ENCODE measurements at places on chromosomes 6 and 20. TPM values are rescaled to one million over a fixed set of nuclear protein-coding genes. Genes with fewer than 3 reads are reported as not detected.
A peak's percentile ranks its signal among the peaks of the same experiment; 100 is the strongest.

DNA sequence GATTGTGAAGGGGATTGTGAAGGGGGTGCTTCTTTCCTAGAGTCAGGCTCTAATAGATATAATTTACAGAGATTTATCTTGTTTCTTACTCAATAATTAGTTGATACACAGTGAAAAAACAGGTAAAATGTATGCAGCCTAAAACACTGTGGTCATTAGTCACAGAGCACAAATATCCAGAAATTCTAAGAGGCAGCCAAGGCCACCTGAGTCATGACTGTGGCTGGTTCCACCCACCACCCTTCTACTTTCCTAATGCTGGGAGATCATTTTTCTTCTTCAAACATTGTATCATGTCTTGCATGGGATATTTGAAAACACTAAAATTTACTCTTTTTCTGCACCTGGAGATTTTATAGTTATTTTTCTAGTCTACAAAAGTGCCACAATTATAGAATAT is 181.6 kb downstream of the OTOR start:
- no peak overlapping the region for H3K27ac ChIP-seq
- DNase-seq, result no peak
- no peaks in the 10 kb centered on the region for H3K4me1 ChIP-seq
- no peak overlapping the region for H3K4me3 ChIP-seq
- H3K36me3 ChIP-seq, result no peaks in the 10 kb centered on the region

DNA sequence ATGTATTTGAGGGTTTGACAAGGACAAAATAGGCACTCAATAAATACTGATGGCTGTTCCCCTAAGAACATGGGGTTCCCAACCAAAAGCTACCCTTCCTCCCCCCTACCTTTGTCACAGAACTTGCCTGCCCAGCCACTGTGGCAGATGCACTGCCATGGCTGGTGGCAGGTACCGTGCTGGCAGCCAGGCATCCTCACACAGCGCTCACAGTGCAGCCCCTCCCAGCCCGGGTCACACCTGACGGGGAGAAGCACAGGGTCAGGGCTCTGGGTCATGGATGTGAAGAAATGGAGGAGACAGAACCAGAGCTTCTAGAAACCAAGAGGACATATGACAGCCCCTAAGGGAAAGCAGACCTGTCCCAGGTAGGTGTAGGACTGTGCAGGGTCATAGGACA is 2.5 kb downstream of the DLK2 start:
- peaks cover 10% of the 10 kb centered on the region for H3K27me3 ChIP-seq
- H3K4me3 ChIP-seq, result no peak overlapping the region
- H3K36me3 ChIP-seq, result peaks cover 41% of the 10 kb centered on the region
- no peak for DNase-seq
- peaks cover 22% of the 10 kb centered on the region for H3K4me1 ChIP-seq

- no peak overlapping the region for H3K27ac ChIP-seq
- H3K36me3 ChIP-seq, result no peaks in the 10 kb centered on the region
- H3K4me3 ChIP-seq, result no peak overlapping the region
Observed at GRCh38 chr20:2631228-2631627, 21.2 kb upstream of the NOP56 start.

DNA sequence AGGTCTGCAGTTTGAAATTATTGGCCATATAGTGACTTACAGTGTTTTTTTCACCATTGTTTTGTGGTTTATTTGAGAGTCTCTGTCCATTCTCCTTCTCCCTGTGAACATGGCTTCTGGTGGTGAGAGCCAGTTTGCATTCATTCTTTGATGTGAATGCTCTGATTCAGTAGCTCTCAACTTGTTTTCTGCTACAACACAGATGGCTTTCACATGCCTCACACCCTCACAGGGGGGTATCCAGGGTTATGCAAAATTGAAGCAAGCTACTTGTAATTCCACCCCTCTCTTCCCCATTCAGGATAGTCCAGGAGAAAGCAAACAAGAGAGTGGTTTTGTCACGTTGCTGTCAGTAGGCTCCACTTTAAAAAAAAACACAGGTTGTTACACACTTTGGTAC is 55.6 kb downstream of the SLX4IP start:
- DNase-seq, result peak; percentile 91
- no peaks in the 10 kb centered on the region for H3K27me3 ChIP-seq
- no peak overlapping the region for H3K4me3 ChIP-seq
- no peaks in the 10 kb centered on the region for H3K36me3 ChIP-seq

- DNase-seq, result no peak
- H3K27ac ChIP-seq, result no peak overlapping the region
- no peaks in the 10 kb centered on the region for H3K4me1 ChIP-seq
- H3K4me3 ChIP-seq, result no peak overlapping the region
- no peaks in the 10 kb centered on the region for H3K27me3 ChIP-seq
Observed at GRCh38 chr6:43811733-43812099, 41.7 kb downstream of the VEGFA start.

DNA sequence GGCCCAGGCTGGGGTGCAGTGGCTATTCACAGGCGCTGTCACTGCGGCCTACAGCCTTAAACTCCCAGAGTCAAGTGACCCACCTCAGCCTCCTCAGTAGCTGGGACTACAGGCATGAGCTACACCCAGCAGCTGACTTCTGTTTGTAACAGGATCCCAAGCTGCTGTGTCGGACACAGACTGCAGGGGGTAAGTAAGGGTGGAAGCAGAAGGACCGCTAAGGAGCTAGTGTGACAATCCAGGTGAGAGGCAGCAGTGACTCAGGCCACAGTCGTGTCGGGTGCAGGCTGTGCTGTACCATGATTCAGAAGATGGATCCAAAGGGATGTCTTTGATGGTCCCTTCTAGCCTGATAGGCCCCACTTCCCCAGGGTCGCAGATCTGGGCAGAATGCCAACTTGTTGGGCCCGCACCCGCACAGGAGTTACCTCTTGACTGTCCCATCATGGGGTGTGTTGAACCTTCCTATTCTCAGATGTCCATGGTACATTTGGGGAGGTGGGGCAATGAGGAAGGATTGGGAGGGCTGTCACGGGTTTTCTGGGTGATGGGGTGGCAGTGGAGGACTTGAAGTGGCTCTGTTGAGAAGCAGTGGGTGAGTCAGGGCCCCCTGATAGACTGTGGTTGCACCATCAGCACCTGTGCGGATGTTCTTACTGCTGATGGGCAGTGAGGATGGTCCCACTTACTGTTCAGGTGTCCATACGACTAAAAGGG is 25.3 kb downstream of the AAR2 start:
- H3K4me3 ChIP-seq, result no peak overlapping the region
- peaks cover 16% of the 10 kb centered on the region for H3K36me3 ChIP-seq
- no peak overlapping the region for H3K27ac ChIP-seq
- no peak for DNase-seq
- no peaks in the 10 kb centered on the region for H3K27me3 ChIP-seq

DNA sequence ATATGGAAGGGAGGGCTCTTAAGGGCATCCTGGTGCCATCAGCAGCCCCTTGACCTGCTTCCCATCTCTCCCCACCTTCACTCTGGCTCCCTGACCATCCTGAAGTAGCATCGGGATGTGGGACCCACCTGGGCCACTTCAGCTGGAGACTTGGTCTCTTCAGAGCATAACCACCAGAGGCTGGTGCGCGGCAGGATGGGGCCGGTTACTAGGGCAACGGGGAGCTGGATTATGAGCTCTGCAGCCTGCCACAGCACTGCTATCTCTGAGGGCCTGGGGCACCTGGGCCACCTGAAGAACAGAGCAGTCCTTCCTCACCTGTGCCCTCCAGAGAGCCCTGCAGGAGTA is 79.7 kb downstream of the SYNJ2 start:
- DNase-seq, result no peak
- no peaks in the 10 kb centered on the region for H3K27me3 ChIP-seq
- no peak overlapping the region for H3K27ac ChIP-seq
- peaks cover 31% of the 10 kb centered on the region for H3K4me1 ChIP-seq
- H3K4me3 ChIP-seq, result no peak overlapping the region
- H3K36me3 ChIP-seq, result peaks cover 20% of the 10 kb centered on the region

DNA sequence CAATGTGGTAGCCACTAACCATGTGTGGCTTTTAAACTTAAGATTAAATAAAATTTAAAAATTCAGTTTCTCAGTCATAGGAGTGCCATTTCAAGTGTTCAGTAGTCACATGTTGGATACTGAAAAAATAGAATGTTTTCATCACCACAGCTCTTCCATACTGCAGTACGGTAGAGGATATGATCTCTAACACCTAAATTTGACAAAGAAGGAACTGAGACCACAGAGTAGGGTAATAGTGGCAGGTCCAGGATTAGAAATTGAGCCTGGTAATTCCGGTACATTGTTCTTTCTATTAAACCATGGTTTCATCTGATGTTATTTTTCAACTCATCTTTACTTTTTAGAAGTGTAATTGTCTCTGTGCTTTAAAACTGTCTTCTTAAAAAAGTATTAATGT is 104.0 kb downstream of the CD2AP start:
- peaks cover 3% of the 10 kb centered on the region for H3K36me3 ChIP-seq
- H3K27ac ChIP-seq, result no peak overlapping the region
- H3K27me3 ChIP-seq, result no peaks in the 10 kb centered on the region
- no peak overlapping the region for H3K4me3 ChIP-seq

DNA sequence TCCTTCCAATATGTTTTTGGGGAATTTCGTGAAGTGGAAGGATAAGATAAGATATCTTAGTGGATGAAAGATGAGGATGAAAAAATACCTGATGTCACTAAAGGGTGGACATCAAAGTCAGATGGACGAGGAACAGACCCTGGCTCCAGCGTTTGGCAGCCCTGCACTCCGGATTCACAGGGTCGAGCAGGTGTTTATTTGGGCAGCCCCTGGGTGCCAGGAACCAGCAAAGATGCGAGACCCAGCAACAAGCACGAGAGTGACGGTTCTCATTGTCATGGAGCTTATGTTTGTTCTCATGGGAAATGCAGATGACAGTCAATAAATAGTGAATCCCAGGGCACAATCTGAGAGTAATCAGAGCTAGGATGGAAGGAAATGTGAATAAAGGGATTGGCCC is 131.1 kb downstream of the PHACTR3 start:
- no peaks in the 10 kb centered on the region for H3K27me3 ChIP-seq
- no peak overlapping the region for H3K4me3 ChIP-seq
- DNase-seq, result no peak
- peaks cover 4% of the 10 kb centered on the region for H3K36me3 ChIP-seq
- peaks cover 15% of the 10 kb centered on the region for H3K4me1 ChIP-seq
- no peak overlapping the region for H3K27ac ChIP-seq

The FOXS1 gene
- 5.4 TPM for polyA plus RNA-seq

- H3K27me3 ChIP-seq, result no peaks in the 10 kb centered on the region
- H3K4me1 ChIP-seq, result peaks cover 3% of the 10 kb centered on the region
- no peak for DNase-seq
- no peak overlapping the region for H3K4me3 ChIP-seq
- no peak overlapping the region for H3K27ac ChIP-seq
Observed at GRCh38 chr6:142378138-142378875, 76.5 kb downstream of the ADGRG6 start.

GRCh38 chr20:64277571-64278316 is 22.2 kb downstream of the PCMTD2 start:
- no peak overlapping the region for H3K4me3 ChIP-seq
- peaks cover 3% of the 10 kb centered on the region for H3K36me3 ChIP-seq
- no peaks in the 10 kb centered on the region for H3K27me3 ChIP-seq
- peaks cover 3% of the 10 kb centered on the region for H3K4me1 ChIP-seq
- no peak overlapping the region for H3K27ac ChIP-seq

The KCNK5 gene
- 0.73 TPM for polyA plus RNA-seq

DNA sequence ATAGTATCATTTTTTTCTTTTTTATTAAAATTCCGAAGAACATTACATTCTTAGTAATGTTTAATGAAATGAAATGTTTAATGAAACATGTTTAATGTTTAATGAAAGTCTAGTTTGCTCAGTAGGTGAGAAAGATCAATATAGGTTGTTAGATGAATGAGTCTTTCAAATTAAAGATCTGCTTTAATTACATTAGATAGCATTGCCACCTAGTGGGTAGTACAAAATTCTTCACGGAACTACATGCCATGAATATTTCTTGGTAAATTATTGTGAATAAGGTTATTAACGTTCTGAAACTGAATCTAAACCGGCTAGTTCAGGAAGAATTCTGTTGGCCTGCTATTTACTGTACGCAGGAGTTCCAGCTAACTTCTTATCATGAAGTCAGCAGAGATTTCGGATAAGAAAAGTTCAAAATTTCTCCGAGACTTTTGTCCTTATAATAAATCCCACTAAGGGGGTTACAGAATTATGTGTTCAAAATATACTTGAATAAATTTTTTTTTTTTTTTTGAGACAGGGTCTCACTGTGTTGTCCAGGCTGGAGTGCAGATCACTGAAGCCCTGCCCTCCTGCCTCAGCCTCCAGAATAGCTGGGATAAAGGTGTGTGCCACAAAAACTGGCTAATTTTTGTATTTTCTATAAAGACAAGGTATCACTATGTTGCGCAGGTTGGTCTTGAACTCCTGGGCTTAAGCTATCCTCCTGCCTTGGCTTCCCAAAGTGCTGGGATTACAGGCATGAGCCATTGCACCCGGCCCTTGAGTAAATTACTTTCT is 7.9 kb upstream of the GMNN start:
- no peaks in the 10 kb centered on the region for H3K27me3 ChIP-seq
- no peaks in the 10 kb centered on the region for H3K36me3 ChIP-seq
- no peak overlapping the region for H3K27ac ChIP-seq
- H3K4me1 ChIP-seq, result no peaks in the 10 kb centered on the region
- DNase-seq, result no peak

DNA sequence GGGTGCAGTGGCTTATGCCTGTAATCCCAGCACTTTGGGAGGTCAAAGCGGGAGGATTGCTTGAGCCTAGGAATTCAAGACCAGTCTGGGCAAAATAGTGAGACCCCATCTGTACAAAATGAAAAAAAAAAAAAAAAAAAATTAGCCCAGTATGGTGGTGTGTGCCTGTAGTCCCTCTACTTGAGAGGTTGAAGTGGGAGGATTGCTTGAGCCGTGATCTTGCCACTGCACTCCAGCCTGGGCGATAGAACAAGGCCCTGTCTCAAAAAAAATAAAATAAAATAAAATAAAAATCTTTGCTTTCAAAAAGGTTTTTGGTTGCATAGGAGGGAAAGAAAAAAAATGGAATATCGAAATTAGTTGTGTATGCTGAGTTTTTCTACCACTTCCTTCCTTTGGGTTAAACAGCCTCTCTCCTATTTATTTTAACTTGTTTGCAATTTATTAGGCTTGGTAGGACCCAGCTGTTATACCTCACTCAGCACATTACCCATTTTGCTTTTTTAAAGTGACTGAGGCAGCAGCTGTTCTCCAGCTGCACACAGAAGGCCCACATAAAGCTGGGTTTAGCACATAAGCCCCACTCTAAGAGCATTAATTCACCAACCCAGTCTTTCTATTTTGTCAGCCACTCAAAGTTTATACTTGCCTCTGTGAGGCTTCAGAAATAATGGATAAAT is 152.3 kb downstream of the ZFAND3 start:
- H3K4me3 ChIP-seq, result no peak overlapping the region
- H3K27me3 ChIP-seq, result no peaks in the 10 kb centered on the region
- peak; percentile 50 for DNase-seq
- H3K27ac ChIP-seq, result no peak overlapping the region
- no peaks in the 10 kb centered on the region for H3K4me1 ChIP-seq
- no peaks in the 10 kb centered on the region for H3K36me3 ChIP-seq

DNA sequence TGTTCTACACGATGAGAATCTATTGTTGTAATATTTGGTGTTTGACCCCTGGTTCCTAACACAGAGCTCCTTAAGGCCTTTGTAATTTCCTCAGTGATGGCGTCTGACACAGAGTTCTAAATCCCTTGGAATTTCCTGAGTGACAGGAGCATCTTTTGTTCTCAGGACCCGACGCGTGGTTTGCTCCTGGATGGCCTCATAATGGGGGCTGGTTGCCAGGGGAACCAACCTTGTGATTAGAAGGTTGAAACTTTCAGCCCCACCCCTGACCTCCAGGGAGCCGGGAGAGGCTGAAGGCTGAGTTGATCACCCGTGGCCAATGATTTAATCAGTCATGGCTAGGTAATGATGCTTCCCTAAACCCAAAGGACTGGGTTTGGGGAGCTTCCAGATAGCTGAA is 20.5 kb upstream of the ZNF133 start:
- H3K4me3 ChIP-seq, result no peak overlapping the region
- no peak for DNase-seq
- H3K27ac ChIP-seq, result no peak overlapping the region

The MATN4 gene
- 9.9 TPM for polyA plus RNA-seq

All from spinal cord (tissue), 10 donors.